ENCODE measurements at places on chromosomes 6 and 20.

DNA sequence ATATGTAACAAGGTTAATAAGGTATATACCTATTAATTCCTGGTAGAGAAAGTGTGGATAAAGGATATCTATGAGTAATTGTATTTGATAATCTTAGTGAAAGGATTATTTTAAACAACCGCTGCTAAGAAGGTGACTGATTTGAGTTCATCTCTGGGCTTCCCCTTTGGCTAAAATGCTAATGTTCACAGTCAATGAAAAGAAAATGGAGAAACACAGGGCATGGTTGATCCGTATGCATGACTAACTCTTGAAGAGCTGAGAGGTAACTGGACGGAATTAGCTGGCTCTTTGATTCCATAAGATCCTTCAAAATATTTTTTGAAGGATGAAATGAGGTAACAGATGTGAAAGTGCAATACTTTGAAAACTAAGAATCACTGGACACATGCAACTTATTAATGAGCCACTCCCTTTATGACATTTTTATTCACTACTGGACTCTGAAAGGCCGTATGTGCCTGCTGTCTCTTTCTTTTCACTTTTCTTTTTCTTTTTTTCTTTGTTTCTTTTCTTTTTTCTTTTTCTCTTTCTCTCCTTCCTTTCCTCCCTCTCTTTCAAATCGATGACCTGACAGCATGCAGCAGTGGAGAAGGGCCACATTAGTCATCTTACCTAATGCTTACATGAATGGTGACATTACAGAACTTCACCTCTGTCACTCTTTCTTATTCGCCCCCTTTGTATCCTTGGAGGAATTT is 464.6 kb downstream of the CDKAL1 start:
- no peak for DNase-seq

DNA sequence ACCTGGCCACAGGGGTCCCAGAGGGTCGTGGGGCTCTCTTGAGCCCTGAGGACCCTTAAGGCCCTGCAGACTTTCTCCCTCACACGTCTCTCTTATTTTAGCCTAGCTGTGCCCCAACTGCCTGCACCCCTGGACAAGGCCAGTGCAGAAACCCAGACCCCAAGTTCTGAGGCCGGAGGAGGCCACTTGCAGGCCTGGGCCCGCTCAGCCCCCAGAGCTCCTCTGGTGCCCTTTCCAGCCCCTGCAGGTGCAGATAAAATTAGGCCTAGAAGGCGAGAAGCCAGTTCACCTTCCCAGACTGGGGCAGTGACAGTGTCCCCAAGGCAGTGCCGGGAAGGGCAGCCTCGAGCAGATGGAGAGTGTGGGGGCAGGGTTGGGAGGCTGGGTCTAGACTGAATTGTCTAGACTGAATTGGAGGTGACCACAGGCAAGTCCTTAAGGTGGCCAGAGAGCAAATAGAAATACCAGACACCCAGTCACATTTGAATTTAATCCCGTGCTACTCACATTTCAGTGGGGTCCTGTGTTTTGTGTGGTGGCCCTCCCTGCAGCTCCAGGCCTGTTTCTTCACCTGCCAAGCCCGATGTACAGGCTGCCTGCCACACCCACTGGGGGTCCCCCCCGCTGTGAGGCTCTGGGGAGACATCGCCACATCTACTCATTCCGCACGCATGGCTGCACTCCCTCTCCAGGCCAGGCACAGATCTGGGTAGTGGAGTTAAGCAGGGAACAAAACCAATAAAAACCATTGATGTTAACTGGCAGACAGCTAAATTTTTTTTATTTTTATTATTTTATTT is 8.6 kb upstream of the IP6K3 start:
- DNase-seq: peak; percentile 71

DNA sequence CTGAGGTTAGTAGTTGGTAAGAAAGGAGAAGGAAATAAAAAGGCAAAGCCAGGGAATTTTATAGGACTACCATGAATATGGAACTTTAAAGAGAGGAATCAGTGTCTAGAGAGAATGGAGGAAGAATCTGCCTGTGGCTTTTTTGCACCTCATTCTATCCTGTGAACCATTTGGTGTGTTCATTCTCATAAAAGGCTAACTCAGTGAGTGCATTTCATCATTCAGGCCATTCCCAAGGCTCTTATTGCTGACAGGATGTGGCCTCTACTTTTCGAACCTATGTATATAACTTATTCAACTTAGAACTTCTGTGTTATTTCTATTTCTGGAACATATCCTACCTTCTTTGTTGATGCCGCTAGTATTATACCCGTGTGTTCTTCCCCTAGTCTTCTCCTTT is 27.1 kb downstream of the HSF2 start:
- no peak for DNase-seq

DNA sequence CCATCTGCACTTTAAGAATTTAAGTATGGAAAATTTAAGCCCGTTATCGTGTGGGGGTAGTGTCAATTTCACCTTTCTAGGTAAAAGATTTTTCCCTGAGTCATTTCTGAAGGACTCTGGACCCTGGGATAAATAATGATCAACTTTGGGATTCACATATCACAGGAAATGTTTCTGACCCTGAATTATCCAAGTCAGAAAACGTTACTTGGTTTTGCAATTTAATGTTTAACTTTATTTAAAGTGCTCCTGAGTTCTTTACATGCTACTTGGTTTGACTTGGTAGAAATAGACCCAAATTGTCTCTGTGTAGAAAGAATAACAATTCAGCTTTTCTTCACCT is 1.5 kb upstream of the SLC17A3 start:
- DNase-seq: no peak

DNA sequence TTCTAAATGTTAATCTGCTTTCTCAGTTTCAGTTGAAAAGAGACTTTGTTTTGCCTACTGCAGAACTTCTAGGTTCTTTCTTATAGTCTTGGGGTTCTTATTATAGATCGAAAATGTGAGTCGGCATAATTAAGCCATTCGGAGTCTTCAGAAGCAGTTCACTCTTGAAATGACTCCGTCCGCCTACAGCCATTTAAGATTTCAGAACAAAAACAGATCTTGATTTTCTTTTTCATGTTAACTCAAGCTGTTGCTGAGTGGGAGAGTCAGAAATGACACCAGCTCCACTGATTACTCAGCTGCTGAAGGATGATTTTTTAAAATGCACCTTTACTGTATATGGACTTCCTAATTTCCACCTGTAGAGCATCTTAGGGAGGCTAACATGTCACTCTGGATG is 15.9 kb downstream of the PRDM1 start:
- DNase-seq: no peak

- DNase-seq: no peak
Measured at GRCh38 chr20:39248171-39248861, 286.2 kb downstream of the DHX35 start.

GRCh38 chr20:38804682-38805501 is 605 bp upstream of the PPP1R16B start:
- no peak for DNase-seq

- no peak for DNase-seq
Measured at GRCh38 chr6:139703780-139704179, 329.3 kb upstream of the CITED2 start.

GRCh38 chr20:4957939-4958362 is 43.4 kb downstream of the SLC23A2 start:
- DNase-seq: no peak

GRCh38 chr20:24684421-24684871 is 215.0 kb downstream of the SYNDIG1 start:
- no peak for DNase-seq

- DNase-seq: no peak
Measured at GRCh38 chr6:786946-787763, 94.2 kb upstream of the EXOC2 start.

DNA sequence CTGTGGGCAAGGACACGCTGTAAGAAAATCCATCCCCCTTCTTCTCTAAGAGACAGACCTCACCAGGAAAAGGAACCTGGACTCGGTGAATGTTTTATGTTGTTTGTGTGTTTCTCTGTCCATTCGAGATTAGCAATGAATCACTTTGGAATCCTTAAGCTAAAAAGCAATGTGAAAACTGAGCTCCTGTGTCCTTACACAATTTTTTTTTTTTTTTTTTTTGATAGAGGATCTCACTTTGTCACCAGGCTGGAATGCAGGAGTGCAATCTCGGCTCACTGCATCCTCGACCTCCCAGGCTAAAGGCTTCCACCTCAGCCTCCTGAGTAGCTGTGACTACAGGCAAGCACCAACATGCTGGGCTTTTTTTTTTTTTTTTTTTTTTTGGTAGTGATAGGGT is 32.1 kb downstream of the BFSP1 start:
- no peak for DNase-seq

- DNase-seq: no peak
Measured at GRCh38 chr6:63571361-63572043, 778 bp upstream of the LOC128125822 start.

GRCh38 chr6:142474531-142475289 is 172.9 kb downstream of the ADGRG6 start:
- no peak for DNase-seq

DNA sequence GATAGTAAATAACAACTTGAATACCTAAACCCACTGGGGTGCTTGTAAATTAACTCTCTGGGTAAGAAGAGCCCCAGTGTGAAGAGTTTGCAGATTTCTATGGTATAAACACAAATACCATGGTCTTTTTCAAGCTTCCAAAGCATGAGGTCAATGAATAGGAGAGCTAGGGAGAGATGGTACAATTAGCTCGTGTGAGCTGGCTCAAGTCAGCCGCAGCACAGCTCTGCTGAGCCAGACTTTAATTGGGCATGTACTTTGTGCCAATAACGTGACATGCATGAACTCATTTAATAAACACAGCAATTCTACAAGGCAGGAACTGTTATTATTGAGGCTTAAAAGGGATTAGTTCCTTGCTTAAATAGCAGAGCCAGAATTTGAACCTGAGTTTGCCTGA is 684.2 kb downstream of the KIF16B start:
- no peak for DNase-seq

GRCh38 chr6:16086965-16087364 is 41.9 kb upstream of the MYLIP start:
- no peak for DNase-seq

GRCh38 chr6:118859517-118860064 is 34.4 kb upstream of the ASF1A start:
- no peak for DNase-seq

DNA sequence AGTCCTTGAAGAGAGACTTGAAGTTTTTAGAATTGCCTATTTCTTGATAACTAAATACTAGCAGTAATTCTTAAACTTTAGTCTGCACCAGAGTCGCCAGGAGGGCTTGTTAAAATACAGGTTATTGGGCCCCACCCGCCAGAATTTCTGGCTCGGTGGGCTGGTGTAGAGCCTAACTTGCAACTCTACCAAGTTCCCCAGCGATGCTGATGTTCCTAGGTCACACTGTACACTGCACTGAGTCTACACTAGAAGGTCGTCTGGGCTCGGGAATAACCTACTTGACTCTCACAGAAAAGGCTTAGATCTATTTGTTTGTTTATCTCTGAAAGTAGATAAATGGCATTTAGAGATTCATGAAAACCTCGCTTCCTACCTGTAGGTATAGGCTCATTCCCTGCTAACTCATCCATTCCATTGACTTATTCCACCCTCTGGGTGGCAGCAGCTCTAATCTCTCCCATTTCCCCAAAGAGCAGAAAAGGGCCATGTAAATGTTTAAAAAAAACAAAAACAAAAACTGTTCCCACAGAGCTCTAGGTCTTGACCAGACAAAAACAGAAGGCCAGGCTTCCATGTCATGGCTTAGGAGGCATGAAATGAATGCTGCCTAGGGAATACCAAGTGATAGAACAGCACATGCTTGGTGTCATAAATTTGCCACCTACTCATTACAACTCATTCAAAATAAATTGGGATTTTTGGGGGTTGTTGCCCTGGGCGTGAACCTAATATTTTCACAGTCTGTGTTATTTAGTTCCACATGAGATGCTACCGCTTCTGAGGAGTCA is 292.1 kb downstream of the ADGB start:
- DNase-seq: no peak

GRCh38 chr6:56556751-56557540 is 85.7 kb downstream of the DST start:
- no peak for DNase-seq

- DNase-seq: no peak
Measured at GRCh38 chr20:3106185-3106584, 21.7 kb upstream of the AVP start.

DNA sequence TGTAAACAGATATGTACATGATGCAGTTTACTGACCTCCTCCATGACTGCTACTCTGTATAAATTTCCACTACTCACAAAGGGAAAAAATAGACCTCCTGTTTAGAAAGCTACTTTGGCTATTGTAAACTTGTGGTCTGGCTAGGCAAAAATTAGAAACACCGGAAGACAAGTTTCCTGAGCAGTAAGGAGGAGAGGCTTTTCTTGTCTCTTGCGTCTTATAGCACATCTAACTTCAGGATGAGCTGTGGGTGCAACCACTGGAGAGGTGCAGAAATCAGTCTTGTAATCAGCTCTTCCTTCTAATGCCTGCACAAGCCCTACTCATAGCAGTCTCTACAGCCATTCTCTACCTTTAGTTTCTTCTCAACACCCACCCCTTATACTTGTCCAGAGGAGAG is 296.5 kb upstream of the SLC35B3 start:
- DNase-seq: no peak

DNA sequence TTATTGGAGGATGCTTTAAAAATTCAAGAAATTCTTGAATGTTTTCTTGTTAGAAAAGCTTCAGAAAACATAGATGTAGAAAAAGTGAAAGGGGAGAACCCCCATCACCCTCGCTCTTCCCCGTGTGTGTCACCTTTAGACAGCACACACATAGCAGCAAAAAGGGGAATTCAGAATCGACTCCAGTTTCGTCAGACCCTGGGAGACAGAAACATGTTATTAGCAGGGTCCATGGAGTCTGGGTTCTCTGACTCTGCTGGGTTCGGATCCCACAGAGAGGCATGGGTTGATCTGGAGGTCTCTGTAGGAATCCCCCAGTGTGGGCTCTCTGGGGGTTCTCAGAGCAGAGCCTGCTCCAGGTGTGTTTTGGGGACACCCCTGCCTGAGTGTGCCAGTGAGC is 43.7 kb downstream of the ARHGAP40 start:
- DNase-seq: no peak

DNA sequence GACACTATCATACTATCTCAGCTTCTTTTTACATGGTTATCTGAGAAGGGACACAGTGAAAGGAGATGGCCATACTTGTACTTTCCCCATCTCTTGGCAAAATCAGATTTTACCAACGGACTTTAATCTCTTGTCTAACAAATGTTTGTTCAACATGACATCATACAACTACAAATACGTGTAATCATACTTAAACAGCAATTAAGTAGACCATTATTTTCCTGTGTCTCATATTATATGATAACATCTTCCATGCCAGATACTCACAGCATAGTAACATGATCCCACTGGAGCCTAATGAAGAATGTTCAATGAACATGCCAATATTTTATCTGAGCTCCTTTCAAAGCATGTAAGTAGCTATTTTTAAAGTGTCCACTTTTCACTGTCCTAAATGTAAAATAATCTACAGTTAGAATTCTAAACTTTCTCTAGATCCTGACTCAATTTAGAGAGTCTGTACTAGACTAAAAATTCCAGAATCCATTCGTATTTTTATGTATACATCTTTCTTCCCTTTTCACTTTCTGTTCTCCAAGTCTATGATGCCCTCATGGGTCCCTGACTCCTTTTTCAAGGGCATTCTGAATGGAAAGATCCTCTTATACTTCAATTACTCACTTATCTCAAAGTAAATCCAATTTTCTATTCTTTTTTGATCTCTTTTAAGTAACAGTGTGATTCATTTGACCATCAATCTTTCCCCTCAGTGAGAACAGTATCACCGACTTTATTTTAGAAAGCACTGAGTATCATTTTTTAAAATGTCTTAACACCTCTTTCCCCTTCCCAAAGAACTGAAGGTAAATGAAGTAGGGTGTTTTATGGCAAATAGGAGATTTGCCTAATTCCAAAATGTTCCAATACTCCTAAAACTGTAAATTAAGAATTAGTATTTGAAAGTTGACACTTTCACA is 133.5 kb downstream of the CDK19 start:
- DNase-seq: no peak

GRCh38 chr6:134535831-134536230 is 217.9 kb upstream of the SGK1 start:
- no peak for DNase-seq

All from NCI-H187 treated with DMSO at 0.1 percent for 48 hours (cell line).